OCI-M1 (cell line): ENCODE measurements at places on chromosomes 12 and 14.

DNA sequence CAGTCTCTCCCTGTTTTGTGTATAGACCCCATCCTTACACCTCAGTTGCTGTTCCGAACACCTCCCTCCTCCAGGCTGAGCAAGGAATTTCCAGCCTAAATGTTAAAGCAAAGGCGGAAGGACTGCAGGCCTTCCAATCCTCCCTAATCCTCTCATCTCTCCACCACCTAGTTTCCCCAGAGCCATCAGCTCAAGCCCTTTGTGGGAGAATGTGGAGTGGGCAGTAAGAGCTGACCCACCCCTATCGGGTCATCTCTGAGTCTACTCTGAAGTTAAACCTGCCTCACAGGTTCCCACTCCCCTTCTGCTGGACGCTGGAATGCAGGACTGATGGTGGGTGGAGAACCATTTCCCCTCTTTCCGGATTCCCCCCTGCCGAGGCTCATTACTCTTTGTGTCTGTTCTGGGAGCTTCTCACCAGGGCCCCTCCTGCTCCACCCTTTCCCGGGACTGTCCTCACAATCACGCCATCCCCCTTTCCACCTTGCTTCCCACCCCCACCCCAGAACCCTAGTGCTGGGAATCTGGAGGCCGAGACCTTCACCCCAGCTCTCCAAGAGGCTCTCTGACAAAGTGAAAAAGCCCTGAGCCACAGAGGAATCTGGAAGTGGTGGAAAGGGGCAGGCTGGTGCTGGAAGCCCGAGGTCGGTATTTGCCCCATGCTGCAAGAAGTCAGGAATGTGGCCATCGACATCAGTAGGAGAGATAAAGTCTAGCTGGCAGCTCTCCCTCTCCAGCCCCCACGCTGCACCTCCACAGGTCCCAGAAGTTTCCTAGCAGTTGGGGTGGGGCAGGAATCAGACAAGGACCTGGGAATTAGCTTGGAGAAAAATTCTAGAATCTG is 3.3 kb upstream of the KRT18 start:
- no peak for DNase-seq

- peak; percentile 63 for DNase-seq
Observed at GRCh38 chr12:26524862-26525465, 308.0 kb downstream of the ITPR2 start.

DNA sequence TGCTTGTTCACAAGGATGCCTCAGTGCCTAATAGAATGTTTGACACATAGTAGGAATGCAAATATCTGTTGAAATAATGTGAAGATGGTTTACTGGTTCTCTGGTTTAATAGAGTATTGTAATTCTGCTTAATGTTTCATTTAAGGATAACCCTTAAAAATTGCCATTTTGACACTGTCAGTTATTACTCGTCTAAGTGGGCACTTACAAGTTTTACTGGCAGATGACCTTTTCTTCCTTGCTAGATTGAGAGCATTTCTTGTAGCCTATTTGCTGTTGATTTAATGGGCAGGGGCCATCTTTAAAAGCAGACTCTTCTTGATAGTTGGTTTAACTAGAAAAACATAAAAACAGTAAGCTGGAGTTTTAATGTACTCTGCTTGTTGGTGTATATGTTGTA is 1.9 kb downstream of the TMEM263 start:
- peak; percentile 39 for DNase-seq

- no peak for DNase-seq
Observed at GRCh38 chr12:48423171-48423570, 49.2 kb upstream of the ANP32D start.

DNA sequence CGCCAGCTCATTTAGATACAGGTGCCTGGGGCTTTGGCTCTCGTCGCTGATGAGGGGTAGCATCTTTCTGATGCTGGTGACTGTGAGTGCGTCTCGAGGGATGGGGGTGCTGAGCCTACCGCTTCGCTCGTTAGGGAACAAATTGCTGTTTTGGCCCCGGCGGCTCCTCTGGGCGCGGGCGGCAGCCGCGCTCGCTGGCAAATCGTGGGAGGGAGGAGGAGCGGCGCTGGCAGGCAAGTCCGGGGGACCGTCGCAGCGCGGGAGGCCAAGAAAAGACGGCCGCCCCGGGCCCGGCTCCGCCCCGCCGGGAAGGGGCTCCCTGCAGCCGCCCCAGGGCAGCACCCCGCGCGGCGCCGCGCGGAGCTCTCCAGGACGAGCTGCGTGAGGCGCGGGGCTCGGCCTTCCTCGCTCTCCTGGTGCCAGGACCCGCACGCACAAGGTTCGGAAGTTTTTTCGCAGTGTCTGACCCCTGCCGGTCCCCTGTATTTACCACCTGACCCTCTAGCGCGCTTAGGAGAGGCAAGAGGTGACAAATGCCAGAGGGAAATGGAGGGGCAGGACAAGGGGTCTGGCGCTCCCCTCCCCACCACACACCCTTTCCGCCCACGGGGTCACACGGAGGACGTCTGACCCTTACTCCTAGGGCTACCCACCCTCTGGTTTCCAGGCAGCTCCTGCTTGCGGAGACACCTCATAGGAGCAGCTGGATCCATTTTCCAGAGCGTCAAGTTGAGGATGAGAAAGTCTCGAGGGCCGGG is 899 bp upstream of the KCNH3 start:
- DNase-seq: peak; percentile 40

- peak; percentile 53 for DNase-seq
Observed at GRCh38 chr14:74324931-74325361, 22.2 kb upstream of the ABCD4 start.

- DNase-seq: peak; percentile 89
Observed at GRCh38 chr12:29921307-29921706, 137.6 kb upstream of the TMTC1 start.

DNA sequence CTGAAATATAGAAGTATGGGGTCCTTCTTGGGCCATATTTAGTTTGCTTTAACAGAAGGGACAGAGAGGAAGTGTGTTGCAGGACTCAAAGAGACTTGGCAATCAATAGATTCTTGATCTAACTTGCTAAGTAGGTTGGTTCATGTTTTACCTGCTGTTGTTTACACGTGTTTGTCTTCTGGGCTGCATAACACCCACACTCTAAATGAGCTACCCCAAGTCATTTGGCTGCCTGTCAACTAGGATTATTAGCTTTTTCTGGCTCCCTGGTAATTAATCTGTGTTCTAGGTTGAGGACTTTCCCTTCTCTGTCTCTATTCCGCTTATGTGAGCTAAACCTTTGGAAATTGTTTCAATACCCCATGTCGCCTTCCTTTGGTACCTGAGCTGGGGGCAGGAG is 10.1 kb upstream of the TBPL2 start:
- no peak for DNase-seq

DNA sequence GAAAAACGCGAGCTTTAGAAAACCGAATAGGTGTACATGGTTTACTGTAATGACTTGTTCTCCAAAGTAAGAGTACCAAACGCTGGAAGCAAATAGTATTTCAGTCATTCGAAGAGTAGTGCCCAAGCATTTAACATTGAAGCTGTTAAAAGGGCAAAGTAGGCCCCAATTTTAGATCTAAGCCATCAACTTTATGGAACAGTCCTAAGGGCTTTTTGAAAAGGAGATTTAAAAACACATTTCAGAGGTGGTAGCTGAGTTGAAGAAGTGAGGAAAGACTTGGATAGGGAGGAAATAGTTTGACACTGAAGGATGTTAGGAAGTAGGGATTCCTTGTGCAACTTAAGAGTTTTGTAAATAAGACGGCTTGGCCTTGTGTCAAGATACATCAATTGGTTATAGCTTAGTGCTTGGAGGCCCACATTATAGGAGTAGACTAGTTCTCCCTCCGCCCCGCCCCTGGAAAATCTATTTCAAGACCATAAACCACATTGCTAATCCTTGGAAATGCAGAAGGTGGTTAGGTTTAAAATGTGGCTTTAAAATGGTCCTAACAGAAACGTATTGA is 783 bp upstream of the TUBA1B start:
- DNase-seq: peak; percentile 84

DNA sequence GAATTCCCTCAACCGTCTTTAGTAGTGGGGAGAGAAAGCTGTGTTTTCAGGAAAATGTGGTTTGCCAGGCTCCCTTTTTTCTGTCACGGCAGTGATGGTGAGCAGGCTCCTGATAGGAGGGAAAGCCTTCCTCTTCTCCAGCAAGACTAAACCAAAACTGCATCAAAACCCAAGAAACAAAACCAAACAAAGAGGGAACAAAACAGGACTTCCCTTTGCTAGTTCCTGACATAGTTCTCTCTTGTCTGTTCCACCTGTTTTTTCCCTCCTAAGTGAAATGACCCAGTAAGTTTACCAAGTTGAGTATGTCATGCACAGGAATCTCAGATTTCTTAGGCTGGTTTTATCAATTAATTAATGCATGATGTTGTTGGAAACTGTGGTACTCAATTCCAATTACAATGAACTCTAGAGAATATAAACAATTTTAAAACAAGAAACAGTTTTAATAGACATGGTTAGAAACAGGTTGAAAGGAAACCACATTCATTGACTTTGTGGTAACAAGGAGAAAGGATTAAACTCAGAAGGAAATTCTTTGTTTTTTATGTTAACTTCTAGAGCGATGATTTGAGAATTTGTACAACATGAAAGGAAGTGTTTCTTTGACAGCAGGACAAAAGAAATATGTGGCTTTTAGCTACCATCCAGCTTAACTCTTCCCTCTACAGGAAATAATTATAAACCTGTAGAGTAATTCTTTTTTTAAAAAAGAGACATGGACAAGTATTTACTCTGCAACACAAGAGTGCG is 23.0 kb upstream of the CSRP2 start:
- DNase-seq: no peak
